ENCODE measurements at places on chromosomes 2 and 18.

GRCh38 chr2:31347319-31347718 lies 67.2 kb downstream of the XDH start:
- DNase-seq = no peak

DNA sequence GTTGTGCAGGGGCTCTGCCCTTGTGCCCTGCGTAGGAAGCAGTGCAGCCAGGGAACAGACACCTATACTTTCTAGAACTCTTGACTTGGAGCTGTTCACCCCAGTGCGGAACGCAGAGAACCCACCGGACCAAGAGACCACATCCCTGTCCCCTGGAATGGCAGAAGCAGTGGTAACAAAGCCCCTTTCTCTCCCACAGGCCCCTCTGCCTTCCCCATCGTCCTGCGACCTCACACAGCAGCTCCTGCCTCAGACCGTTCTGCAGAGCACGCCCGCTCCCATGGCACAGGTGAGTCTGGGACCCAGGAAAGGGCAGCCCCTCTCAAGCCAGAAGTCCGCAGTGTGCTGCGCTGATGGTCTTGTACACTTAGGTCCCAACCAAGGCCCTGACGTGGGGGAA lies 24.6 kb upstream of the RPL31 start:
- DNase-seq = no peak

GRCh38 chr2:238138331-238139195 lies at the start of gene KLHL30:
Gene KLHL30, plus strand, starts transcription at chr2:238138668. Its CDS starts 2,087 bp downstream, at chr2:238140755.
- no peak for DNase-seq

DNA sequence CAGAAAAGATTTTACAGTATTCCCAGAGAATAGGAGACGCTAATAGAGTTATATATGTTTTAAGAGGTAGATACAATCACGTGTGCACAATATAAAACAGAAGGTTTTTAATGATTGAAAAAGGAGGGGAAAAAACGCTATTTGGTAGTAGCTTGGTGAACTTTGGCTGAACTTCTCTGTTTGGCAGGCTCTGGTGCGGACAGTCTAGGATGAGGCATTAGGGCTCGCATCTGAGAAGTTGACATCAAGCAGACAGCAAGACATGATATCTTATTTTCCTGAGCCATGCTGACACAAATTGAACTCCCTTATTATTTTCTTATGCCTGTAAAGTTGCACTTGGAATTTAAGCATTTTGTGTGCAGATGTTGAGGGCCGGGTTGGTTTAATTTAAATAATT lies 176.6 kb downstream of the EN1 start:
- no peak for DNase-seq

- DNase-seq = no peak
These were observed 38.3 kb upstream of the EPB41L3 start for GRCh38 chr18:5582076-5582475.

DNA sequence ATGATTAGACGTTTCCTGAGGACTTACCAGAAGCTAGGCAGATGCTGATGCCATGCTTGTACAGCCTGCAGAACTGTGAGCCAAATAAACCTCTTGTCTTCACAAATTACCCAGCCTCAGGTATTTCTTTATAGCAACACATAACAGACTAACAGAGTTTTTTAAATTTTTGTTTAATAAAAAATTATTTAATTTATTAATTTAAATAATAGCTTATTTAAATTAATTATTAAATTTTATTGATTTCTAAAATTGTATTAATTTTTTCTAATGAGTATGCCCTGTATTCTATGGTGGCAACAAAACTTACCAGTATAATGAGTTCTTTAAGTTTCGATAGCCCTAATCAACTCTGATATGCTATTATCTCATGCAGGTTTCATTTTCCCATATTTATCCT lies 259.8 kb downstream of the IKZF2 start:
- no peak for DNase-seq

DNA sequence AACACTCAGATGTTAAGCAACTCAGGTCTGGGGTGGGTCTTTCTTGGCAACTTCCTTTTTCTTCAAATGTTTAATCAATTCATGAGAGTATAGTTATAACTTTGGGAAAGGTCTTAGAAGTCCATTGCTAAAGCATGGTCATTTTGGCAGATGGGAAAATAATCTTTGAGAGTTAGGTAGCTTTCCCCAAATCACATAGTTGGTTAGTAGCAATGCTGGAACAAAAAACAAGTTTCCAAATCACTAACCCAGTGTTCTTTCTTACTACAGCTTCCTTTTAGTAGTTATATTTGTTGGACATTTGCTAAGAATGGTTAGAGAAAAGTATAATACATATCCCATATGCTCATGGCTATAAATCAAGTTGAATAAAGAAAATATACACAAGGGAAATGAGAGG lies 185.2 kb upstream of the SLC14A2 start:
- no peak for DNase-seq

Measured in stimulated activated CD4-positive, alpha-beta T cell treated with anti-CD3 and anti-CD28 coated beads, Interleukin-1b, Interleukin-23, amount 100 ng/mL, for 24 hours (primary cell).